ENCODE measurements at places on chromosomes 2 and 18.

DNA sequence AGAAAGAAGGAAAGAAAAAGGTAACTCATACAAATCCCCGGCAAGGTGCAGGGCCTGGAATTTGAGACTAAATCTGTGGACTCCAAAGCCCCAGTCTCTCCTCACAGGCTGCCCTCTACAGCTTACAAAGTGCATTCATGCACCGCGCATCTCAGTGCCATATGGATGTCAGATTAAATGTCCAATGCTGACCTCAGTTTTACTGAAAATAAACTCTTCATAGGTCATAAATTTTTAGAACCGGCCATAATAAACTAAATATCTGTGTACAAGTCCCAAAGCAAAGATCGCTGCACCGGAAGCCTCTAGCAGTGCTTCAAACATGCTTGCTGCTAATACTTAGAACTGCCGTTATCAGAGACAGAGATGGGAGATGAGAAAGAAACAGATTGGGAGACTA, 17.7 kb downstream of the ST6GAL2 start:
- DNase-seq: peak; percentile 7

DNA sequence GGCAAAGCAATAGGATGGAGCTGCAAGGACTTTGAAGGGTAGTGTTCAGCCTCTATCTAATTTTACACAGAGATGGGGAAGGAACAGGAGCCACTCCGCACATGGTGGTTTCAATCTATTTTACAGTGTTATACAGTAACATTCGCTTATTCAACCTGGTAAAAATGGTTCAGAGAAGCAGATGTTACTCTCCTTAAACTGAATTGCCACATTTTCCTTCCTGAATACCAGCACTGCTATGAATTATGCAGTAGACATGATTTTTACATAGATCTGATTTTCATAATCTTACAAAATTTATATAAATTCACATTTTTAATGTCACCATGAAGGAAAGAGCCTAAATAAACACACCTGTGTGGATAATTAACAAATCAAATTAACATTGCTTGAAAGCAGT, 85.0 kb downstream of the ITGA4 start:
- DNase-seq: no peak

DNA sequence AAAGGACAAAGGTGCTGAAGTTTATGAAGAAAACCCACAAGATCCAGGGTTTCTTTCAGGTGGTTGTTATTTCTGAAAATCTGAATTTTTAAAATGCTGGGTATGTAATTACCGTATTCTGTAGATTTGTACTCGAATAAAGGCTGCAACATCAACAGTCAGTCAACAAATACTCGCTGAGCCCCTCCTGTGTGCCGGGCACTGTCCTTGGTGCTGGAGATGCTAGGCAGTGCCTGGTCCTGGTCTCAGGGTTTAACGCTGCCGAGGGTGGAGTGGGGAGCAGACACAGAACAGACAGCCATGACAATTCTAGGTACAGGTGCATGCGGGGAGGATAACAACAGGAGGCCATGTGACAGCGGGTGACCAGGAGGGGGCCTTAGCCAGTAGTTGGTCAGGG, 27.2 kb upstream of the PDIA6 start:
- peak; percentile 24 for DNase-seq

DNA sequence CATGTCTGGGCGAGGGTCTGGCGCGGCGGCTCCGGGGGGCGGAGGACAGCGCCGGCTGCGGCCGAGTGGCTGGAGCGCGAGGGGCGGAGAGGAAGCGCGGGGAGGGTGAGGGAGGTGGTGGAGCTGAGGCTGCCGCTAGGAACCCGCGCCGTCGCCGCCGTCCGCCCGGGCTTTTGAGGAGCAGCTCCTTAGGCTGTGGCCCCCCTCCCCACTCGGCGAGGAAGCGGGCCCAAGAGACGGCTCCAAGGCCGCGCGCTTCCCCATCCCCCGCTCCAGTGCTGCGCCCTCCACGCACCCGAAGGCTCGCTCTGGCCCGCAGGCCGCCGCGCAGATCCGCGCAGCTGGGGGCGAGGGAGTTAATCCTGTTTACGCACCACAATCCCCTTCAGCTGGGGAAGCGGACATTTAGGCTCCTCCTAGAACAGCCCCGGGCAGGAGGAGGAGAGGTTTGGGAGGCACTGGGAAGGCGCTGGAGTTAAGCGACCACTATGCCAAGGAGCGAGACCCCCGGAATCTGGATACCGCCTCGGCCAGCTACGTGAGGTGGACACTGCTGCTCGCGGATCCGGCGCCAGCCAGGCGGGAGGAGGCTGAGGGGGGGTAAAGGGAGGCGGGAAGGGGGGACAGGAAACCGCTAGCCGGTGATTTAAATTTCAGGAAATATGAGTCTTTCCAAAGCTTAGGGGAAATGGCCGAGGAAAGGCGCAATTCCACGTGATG, at the start of gene CNRIP1:
CNRIP1 (minus strand) TSS at position 552 of the 720 bp plus-strand sequence; CDS start at position 3, 549 bp downstream.
- DNase-seq: no peak

- DNase-seq: peak; percentile 74
Observed at GRCh38 chr2:12613137-12613835, 103.5 kb upstream of the TRIB2 start.

GRCh38 chr2:105643405-105644173, 101.1 kb upstream of the NCK2 start:
- DNase-seq: no peak

DNA sequence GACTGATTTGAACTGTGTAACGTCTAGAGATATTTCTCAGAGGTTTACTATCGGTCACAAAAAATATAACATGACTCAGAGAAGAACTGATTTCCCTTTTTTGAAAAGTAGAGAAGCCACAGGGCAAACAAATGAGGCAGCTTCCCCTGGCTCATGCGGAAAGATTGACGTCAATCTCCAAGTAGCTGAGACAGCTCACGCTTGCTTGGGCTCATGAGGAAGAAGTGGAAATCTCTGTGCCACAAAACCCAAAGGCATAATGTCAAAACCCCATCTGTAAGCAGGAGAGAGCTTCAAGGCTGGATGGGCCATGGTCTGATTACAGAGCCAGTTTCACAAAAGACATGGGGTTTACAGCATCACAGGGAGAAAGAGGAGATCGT, 188.1 kb downstream of the ARL4C start:
- peak; percentile 61 for DNase-seq

DNA sequence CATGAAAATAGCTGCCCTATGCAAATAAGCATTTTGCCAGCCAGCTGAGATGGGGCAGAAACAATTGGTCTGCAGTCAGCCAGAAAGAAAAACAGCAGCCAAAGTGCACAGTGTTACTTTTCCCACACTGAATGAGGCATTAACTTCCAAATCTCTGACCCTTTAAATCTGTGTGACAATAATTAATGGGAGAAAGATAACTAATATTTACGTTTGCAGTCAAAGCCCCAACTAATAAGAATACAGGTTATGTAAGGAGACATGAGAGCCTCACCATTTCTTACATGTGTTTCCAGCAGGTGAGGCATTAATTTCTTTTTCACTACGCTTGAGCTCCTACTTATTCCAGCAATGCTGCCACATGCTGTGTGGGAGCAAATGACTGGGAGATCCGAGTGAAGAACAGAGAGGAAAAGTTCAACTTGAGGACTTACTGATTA, 339.0 kb downstream of the SATB2 start:
- no peak for DNase-seq
